ENCODE measurements at places on chromosomes 3 and 15. TPM values are rescaled to one million over a fixed set of nuclear protein-coding genes. Genes with fewer than 3 reads are reported as not detected.

LRTM1 gene
- total RNA-seq = not detected

NCBP2 gene
- 54.3 TPM for total RNA-seq

ZSCAN29 gene
- 29.6 TPM for total RNA-seq

DNA sequence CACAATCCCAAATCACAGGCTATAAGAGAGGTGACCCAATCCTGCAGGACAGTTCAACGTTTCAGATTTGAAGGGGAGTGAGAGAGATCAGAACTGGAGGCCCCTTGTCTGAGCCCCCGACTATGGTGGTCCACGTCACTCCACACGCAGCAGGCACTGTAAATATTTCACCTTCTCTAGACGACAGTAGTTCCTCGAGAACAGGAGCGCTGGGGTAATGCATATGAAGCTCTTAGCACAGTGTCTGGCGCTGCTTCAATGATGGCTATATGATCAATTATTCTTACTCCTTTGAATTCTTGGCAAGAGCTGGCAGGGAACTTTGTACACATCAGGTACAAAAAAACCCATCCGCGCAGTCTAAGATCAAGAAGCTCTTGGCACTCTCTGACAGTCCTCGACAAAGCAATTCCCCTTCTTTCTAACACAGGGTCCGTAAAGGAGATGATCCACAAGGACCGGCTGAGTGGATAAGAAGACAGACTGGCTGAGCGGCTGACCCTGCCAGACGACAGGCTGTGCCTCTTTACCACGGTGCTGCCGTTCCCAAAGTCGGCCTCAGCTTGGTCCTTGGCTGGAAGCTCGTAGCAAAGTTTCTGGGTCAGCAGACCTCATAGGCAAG is 522 bp upstream of the NRROS start:
- no peak for DNase-seq

DNA sequence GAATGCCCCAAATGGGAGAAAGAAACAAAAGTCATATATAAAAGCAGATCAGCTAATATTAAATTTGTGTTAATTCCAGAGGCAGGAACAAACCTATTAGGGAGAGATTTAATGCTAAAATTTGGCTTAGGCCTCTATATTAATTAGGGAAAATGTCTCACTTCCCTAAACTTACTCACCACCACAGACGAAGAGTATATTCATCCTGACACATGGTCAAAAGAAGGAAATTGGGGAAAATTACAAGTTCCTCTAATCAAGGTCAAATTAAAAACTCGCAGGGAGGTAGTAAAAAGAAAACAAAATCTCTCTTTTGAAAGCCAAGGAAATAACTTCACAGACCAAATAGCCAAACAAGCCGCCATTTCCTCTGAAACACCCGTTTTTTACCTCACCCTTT is 32.2 kb downstream of the GRM2 start:
- no peak for DNase-seq

DNA sequence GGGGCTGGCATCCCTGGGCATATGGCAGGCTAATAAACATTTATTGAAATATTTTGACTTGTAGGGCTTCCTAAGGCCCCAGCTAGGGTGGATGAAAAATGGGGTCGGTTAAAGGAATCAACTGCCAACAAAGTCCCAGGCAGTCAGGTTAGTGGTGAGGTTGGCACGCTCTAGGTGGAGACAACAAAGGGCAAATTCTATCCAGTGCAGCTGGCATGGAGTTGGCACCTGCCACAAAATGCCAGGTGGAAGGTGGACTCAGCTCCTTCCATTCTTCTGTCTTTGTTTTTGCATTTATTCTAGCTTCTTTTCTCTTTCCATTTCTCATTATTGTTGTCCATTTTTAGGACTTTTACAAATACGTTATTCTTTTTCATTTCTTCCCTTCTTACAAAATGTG is 31.0 kb downstream of the LCMT2 start:
- DNase-seq = no peak
